Activated CD4-positive, alpha-beta T cell treated with anti-CD3 and anti-CD28 coated beads, Interleukin-2, amount 10 ng/mL, durations not matched to agents 24 days and 14 days (primary cell): ENCODE measurements at places on chromosomes 7 and 10. TPM values are rescaled to one million over a fixed set of nuclear protein-coding genes. Genes with fewer than 3 reads are reported as not detected.

- no peaks in the 10 kb centered on the region for H3K36me3 ChIP-seq
- peaks cover 4% of the 10 kb centered on the region for H3K27me3 ChIP-seq
- no peak for DNase-seq
- peaks cover 2% of the 10 kb centered on the region for H3K4me1 ChIP-seq
- no peak overlapping the region for H3K4me3 ChIP-seq
Observed at GRCh38 chr7:29327455-29327854, 132.9 kb downstream of the CHN2 start.

DNA sequence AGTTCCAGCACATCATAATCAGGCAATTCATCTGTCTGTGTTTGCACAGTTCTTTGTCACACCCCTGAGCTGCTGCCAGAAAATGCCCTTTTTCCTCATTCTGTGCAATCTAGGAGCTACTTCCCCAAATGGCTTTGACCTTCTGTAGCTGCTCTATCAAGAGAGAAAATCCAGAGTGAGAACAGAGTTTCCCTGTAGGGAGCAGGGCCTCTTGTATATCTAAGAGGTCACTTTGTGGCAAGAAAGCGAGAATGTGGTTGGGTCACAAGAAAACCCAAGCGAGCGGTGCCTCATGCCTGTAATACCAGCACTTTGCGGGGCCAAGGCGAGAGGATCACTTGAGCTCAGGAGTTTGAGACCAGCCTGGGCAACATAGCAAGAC is 24.3 kb downstream of the SLC29A3 start:
- no peaks in the 10 kb centered on the region for H3K36me3 ChIP-seq
- no peak overlapping the region for H3K4me3 ChIP-seq
- H3K4me1 ChIP-seq: no peaks in the 10 kb centered on the region
- H3K27ac ChIP-seq: no peak overlapping the region
- H3K27me3 ChIP-seq: no peaks in the 10 kb centered on the region
- no peak for DNase-seq

GRCh38 chr7:3065724-3066143 is 22.1 kb upstream of the CARD11 start:
- peaks cover 7% of the 10 kb centered on the region for H3K36me3 ChIP-seq
- peaks cover 71% of the 10 kb centered on the region for H3K4me1 ChIP-seq
- no peaks in the 10 kb centered on the region for H3K27me3 ChIP-seq
- peak overlapping the region; percentile 21 for H3K27ac ChIP-seq
- peak; percentile 86 for DNase-seq

PTPN20 gene
- 0.24 and 0.28 TPM in 2 replicates for total RNA-seq

DNA sequence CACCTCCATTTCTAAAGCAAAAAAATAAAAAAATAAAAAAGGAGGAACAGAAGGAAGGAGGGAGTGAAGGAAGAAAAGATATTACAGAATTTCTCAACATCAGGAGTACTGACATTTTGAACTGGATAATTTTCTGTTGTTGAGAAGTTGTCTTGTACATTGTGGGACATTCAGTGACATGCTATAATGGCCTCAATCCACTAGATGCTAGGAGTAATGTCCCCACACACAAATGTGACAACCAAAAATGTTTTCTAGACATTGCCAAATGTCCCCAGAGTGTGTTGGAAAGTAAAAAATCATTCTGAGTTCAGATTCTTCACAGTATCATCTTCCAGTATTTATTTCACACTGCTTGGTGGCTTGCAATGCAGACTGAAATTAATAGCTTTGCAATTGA is 6.5 kb downstream of the ZNF438 start:
- H3K27me3 ChIP-seq: no peaks in the 10 kb centered on the region
- H3K36me3 ChIP-seq: no peaks in the 10 kb centered on the region

GRCh38 chr7:101112233-101112632 is 14.7 kb upstream of the SERPINE1 start:
- H3K36me3 ChIP-seq: no peaks in the 10 kb centered on the region
- DNase-seq: no peak
- H3K4me1 ChIP-seq: no peaks in the 10 kb centered on the region
- no peak overlapping the region for H3K27ac ChIP-seq
- no peak overlapping the region for H3K4me3 ChIP-seq

GRCh38 chr7:55774327-55775050 is 88.1 kb downstream of the SEPTIN14 start:
- DNase-seq: no peak
- no peaks in the 10 kb centered on the region for H3K36me3 ChIP-seq
- H3K27ac ChIP-seq: no peak overlapping the region
- H3K4me1 ChIP-seq: no peaks in the 10 kb centered on the region
- no peak overlapping the region for H3K4me3 ChIP-seq

GRCh38 chr10:113126229-113127201 is 176.5 kb downstream of the TCF7L2 start:
- H3K4me3 ChIP-seq: no peak overlapping the region
- H3K4me1 ChIP-seq: peaks cover 3% of the 10 kb centered on the region
- peaks cover 44% of the 10 kb centered on the region for H3K27me3 ChIP-seq
- peak; percentile 63 for DNase-seq

GRCh38 chr7:91940171-91940570 is 491 bp upstream of the AKAP9 start:
- peak overlapping the region; percentile 89 for H3K4me3 ChIP-seq
- DNase-seq: peak; percentile 78
- H3K27me3 ChIP-seq: peaks cover 10% of the 10 kb centered on the region
- H3K36me3 ChIP-seq: no peaks in the 10 kb centered on the region
- H3K27ac ChIP-seq: peak overlapping the region; percentile 88

DNA sequence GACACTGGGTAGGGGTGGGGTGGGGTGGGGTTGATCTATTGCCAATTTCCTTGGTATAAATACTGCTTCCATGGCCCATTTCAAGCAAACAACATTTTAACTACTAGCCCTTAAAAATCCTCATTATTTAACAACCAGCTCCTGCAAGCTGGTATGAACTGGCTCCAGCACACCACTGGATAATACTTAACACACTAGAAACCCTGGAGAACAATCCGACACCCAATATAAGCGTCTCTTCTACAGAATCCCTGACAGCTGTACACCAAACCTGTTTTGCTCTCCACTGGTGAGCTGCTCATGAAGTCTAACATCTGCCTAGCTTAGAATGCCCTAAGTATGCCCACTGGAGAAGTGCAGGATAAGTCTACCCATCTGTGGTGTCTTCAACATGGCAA is 116.8 kb downstream of the HIPK2 start:
- no peak overlapping the region for H3K4me3 ChIP-seq
- H3K27ac ChIP-seq: no peak overlapping the region
- DNase-seq: no peak
- H3K4me1 ChIP-seq: peaks cover 14% of the 10 kb centered on the region

DNA sequence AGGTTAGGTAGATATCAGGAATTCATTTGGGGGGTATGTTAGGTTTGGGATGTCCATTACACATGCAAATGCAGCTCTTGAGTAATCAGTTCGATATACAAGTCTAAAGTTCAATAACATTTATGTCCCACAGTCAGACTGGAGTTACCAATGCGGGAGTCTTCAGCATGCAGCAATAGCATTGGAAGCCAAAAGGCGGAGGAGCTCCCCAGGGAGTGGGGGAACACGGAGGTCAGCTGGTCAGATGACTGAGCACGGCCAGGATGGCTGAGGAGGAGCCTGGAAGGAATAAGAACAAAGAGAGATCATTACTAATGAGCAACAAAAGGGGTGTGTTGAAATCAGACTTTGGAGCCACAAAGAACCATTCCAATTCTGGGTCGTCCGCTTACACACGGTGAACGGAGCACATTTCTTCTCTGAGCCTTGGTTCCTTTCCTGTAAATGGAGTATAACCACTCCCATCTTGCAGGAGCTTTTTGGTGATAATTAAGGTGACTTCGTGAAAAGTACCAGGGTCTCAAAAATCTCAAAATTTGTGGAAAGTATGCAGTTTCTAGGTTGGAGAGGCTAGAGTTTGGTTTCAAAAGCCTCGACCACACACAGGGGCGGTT is 478 bp upstream of the ZNF22 start:
- peaks cover 9% of the 10 kb centered on the region for H3K27me3 ChIP-seq
- peak overlapping the region; percentile 87 for H3K4me3 ChIP-seq
- DNase-seq: no peak
- peak overlapping the region; percentile 95 for H3K27ac ChIP-seq
- H3K36me3 ChIP-seq: peaks cover 33% of the 10 kb centered on the region
- peaks cover 30% of the 10 kb centered on the region for H3K4me1 ChIP-seq

DNA sequence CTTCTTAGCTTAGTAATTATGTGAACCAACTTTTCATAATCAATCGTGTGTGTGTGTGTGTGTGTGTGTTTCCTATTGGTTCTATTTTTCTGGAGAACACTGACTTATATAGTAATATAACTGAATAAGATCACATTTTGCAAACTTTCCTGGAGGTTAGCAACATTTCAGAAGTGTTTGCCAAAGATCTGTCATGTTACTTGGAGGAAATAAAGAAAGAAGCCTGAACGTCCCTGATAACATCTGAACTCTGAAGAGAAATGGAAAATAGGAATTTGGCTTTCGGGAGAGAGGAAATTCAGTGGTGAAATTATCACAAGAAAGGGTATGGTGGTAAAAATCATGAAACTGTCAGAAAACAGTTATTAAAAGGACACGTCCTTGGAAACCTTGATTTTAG is 984.4 kb upstream of the AUTS2 start:
- H3K4me1 ChIP-seq: no peaks in the 10 kb centered on the region
- no peaks in the 10 kb centered on the region for H3K27me3 ChIP-seq
- no peaks in the 10 kb centered on the region for H3K36me3 ChIP-seq
- no peak overlapping the region for H3K4me3 ChIP-seq
- no peak overlapping the region for H3K27ac ChIP-seq

PLPP4 gene
- not detected in 2 replicates for total RNA-seq

NOLC1 gene
- total RNA-seq: 268 and 281 TPM in 2 replicates

ANKRD7 gene
- total RNA-seq: not detected in 2 replicates

HOXA13 gene
- total RNA-seq: not detected in 2 replicates

- H3K27me3 ChIP-seq: peaks cover 3% of the 10 kb centered on the region
- H3K4me1 ChIP-seq: peaks cover 4% of the 10 kb centered on the region
- H3K27ac ChIP-seq: peak overlapping the region; percentile 51
- no peaks in the 10 kb centered on the region for H3K36me3 ChIP-seq
- DNase-seq: no peak
Observed at GRCh38 chr7:44508328-44509030, 18.0 kb upstream of the NUDCD3 start.

- DNase-seq: no peak
- H3K36me3 ChIP-seq: peaks cover 42% of the 10 kb centered on the region
- no peak overlapping the region for H3K27ac ChIP-seq
- no peaks in the 10 kb centered on the region for H3K27me3 ChIP-seq
- H3K4me1 ChIP-seq: peaks cover 37% of the 10 kb centered on the region
Observed at GRCh38 chr10:6497620-6498019, 82.5 kb downstream of the PRKCQ start.

SPDYE2 gene
- total RNA-seq: 0.19 TPM in 1 of 2 replicates, not detected in the other

GRCh38 chr7:13262929-13263530 is 575.6 kb downstream of the ARL4A start:
- DNase-seq: peak; percentile 57
- no peaks in the 10 kb centered on the region for H3K36me3 ChIP-seq
- H3K4me1 ChIP-seq: no peaks in the 10 kb centered on the region

GRCh38 chr10:89580243-89580642 is 44.8 kb upstream of the SLC16A12 start:
- H3K4me1 ChIP-seq: no peaks in the 10 kb centered on the region
- no peaks in the 10 kb centered on the region for H3K27me3 ChIP-seq
- H3K27ac ChIP-seq: no peak overlapping the region
- no peak for DNase-seq
- H3K36me3 ChIP-seq: peaks cover 2% of the 10 kb centered on the region

DNA sequence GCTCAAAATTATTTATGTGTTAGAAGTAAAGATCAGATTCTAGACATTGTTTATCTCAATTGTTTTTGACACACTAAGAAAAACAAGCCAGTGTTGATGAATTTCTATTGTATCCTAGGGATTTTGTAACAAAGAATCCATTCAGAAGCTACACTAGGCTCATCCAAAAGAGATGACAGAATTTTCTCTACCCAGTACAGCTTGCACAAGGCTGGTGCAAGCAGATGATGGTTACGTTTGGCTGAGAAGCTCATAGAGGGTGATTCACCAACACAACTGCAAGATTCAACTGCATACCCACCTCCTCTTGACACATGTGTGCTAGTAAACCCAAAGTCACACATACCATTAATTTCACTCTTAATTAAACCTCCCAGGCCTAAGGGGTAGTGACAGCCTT is 20.8 kb downstream of the GRM3 start:
- H3K36me3 ChIP-seq: no peaks in the 10 kb centered on the region
- no peak for DNase-seq
- no peaks in the 10 kb centered on the region for H3K4me1 ChIP-seq
- no peaks in the 10 kb centered on the region for H3K27me3 ChIP-seq
- H3K27ac ChIP-seq: no peak overlapping the region
- no peak overlapping the region for H3K4me3 ChIP-seq
